Stimulated activated CD8-positive, alpha-beta memory T cell treated with anti-CD3 and anti-CD28 coated beads, Interleukin-2, amount 100 ng/mL, for 1 hour (primary cell): ENCODE measurements at places on chromosomes 5 and 9.

- no peak for DNase-seq
Measured at GRCh38 chr5:17411436-17412402, 86.3 kb upstream of the TAF11L2 start.

DNA sequence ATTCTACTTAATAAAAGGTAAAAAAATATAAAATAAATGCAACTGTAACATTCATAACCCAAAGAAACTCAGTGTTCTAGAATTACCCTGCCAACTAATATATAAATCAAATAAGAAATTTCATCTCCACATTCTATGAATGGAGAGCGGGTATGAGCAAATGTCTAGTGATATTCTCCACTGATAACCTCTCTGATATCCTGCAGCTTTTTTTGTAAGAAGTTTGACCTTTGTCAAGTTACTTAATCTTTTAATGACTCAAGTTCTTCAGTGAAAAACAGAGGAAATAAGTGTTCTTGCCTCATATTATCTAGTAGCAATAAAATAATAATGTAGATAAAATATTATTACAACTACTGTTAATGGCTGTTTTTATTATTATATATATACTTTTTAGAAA lies 1275.6 kb upstream of the CDH9 start:
- DNase-seq, result no peak

GRCh38 chr5:14267991-14268708 lies 125.0 kb downstream of the TRIO start:
- no peak for DNase-seq

GRCh38 chr5:141864371-141865370 lies 13.5 kb downstream of the PCDH1 start:
- DNase-seq, result no peak

DNA sequence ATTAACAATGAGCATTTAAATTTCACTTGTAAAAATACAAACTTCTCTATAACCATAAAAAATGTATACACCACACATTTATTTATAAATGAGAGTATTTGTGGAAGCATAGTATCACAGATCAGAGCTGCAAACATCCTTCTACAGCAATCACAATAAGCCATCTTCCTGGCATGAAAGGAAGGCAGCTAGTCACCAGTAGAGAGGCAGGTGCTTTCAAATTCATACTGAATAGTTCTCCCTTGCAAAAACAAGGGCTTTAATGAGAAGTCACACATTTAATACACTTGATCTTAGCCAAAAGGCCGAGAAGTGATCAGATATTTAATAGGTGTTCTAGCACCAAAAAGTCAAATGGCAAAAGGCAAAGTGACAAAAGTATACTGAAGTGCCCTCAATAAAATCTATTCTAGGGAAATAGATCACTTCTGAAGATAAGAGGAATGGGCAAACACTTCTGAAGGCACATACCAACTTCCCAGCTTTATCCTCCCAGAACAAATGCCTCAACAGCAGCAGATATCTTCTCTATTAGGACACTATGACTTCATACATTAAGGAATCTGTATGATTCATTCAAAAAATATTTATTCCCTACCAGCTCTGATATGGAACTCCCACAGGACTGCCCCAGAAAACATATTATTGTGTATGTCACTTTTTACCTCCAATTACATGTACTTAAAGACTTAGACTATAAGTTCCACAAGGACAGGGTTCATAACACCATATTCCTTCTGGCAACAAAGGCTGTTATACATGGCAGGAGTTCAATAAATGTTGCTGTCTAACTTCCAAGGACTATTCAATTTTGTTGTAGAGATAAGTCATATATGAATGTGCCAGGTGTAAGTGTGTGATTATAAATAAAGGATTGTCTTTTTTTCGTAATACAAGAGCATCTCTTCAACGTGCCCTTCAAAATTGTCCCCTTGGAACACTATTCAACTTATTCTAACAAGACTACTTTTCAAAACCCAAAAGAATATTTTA lies 31.7 kb downstream of the MAPKAP1 start:
- DNase-seq, result no peak

DNA sequence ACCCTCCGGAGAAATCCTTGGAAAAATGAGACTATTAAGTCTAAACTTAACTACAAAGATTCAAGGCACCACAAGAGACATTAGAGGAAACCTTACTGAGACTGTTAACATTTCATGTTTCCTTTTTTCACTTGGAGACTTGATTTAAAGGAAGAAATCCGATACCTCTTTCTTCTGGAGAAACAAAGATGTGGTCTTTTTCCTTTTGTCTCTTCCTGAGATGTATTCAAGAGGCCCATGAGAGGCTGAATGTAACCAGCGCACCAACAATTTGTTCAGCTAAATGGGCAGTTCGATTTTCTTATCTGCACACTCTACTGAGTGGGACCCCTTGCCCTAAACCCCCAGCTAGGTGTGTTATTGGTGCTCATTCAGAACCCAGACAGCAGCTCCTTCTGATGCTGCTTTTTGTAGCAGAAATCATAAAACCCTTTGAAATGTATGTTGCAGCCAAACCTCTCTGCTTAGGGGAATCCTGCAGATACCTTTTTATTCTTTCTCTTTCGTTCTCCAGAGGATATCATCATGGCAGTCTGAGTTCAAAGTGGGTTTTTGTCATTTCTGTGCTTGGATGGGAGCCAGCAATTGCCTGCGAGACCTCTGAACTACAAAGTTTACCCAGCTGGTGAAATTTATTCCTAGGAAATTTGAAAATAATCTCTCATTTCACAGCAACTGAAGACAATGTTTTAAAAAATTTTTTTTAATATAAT lies 41.9 kb upstream of the ACTBL2 start:
- no peak for DNase-seq

DNA sequence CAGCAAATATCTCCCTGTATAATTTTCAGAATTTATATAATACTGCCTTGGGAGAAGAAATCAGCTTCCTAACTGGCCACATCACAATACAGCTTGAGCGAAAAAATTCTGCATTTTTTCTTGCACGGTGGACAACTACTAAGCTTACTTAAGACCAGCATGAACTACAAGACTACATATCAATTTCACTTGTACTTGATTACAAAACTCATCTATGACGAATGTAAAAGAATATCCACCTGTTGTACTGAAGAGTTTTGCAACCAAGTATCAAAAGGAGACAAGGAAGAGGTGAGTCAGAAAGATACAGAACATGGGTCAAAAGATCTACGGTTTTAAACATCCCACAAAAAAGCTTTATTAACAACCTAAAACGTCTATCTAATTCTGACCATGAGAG lies 279.4 kb downstream of the BNC2 start:
- DNase-seq, result no peak

GRCh38 chr5:140341591-140341990 lies 4.8 kb downstream of the HBEGF start:
- no peak for DNase-seq

DNA sequence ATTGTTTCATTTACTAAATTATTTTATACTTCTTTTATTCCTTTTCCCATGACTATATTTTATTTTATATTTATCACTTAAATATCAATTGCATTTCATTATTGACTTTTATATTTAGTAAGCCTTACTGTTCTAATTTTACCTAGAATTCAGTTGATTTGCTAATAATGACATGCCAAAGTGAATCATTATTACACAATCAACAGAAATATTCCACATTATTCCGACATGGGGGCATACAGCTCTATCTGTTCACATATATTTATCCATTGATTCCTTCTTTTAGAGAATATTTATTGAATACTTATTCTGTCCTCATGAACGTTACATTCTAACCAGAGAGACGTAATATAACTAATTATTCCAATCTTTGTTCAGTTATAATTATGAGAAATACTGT lies 221.8 kb downstream of the DOCK8 start:
- DNase-seq, result no peak

- no peak for DNase-seq
Measured at GRCh38 chr5:177437623-177438022, 9.0 kb upstream of the PRR7 start.

DNA sequence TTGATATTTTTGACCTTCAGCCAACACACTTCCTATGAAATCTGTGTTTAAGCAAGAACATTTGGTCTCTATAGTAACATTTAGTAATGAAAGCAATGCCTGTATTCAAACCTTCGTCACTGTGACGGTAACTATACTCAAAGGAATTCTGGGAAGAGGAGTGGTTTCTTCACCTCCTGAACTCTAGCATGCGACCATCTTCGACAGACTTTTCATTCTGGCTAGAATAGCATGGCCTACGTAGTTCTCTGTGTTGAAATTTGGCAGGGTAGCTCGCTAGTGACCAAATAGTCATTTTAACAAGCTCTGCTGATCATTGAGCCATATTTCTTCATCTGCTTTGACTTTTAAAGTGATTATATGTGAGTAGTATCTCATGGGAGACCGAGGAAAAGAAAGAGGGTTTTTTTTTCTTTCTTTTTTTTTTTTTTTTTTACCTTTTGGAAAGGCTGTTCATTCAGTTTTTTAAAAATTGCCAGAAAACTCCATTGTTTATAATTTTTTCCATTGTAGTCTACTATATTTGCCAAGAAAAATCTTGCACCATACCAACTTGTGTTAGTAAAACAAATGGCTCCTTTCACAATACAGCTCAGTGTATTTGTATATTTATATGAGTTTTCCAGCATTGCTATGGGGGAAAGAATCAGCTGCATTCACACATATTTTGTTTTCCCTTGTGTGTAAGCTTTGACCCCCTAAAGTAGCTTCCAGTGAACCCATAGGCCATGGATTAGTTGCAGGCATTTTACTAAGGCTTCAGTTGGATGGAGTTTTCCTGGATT lies 166.8 kb downstream of the NNT start:
- DNase-seq, result no peak

- DNase-seq, result no peak
Measured at GRCh38 chr9:90966031-90966290, 164.3 kb downstream of the SYK start.

DNA sequence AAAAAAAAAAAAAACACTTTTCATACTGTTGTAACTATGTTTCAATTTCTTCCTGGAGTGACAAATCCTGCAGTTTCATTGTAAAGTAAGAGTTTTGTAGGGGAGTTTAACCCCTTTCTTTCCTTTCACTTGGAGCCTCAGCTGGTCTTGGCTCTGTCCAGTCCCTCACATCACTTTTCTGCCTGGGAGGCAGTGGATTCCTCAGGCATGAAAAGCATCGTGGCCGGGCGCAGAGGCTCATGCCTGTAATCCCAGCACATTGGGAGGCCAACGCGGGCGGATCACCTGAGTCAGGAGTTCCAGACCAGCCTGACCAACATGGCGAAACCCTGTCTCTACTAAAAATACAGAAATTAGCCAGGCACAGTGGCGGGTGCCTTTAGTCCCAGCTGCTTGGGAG lies 45.6 kb upstream of the MYO10 start:
- DNase-seq, result no peak

DNA sequence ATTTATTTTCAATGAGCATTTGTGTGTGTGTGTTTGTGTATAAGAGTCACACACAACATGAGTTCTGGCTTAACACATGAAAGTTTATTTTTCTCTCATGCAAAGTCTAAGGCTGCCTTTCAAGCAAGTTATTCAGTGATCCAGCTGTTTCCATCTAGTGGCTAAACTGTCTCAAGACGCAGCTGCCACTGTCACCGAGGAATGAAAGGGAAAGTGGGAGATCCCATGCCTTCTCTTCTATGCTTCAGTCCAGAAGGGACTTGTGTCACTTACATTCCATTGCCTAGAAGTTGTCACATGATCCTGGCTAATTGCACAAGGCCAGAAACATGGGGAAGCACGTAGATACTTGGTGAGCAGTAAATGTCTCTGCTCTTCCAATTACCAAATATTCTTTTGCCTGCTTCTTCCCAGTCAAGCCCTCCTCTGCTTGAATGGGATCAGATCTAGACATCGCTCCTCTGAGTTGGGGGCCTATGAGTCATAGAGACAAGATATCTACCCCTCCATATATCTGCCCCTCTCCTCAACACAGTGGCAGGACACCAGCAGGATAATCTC lies 30.4 kb upstream of the SLIT3 start:
- DNase-seq, result no peak

GRCh38 chr9:95517559-95518425 lies 1.0 kb upstream of the PTCH1 start:
- no peak for DNase-seq

GRCh38 chr5:131218392-131218791 lies 45.5 kb upstream of the CDC42SE2 start:
- no peak for DNase-seq

- DNase-seq, result no peak
Measured at GRCh38 chr9:129240581-129241211, 62.6 kb upstream of the IER5L start.

DNA sequence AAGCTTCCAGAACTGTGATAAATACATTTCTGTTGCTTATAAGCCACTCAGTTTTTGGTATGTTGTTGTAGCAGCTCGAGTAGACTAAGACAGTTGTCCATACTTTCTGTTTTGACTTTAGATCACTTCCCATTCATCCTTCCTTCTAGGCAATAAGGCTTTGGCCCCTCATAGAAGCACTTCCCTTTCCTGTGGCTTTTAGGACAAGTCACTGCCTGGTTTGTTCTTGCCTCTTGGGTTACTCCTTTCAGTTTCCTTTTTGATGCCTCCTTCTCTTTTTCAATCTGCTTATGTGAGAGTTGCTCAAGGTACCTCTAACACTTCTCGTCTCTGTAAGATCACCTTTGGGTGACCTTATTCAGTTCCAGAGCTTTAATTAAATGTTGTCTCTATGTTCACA lies 72.4 kb upstream of the NTRK2 start:
- no peak for DNase-seq

GRCh38 chr5:115599502-115599901 lies 2.8 kb downstream of the TICAM2 start:
- DNase-seq, result no peak

DNA sequence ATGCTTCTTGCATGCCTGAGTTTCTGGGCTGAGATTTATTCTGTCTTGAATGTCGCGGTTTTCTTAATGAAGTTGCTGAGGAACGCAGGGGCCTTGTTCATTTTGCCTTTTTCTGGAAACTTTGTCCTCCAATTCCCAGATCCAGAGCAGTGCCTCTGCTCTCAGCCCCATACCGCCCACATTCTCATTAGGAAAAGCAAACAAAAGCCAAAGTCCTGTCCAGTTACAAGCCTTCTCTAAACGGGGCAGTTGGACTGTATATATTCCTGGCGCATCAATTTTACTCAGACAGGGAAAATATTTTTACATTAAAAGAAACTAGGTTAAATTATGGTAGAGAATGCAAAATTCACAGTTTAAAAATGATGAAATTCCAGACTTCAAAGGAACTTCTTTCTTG lies 1.2 kb upstream of the PSAT1 start:
- DNase-seq, result no peak

- no peak for DNase-seq
Measured at GRCh38 chr9:85743275-85744128, 1.7 kb upstream of the AGTPBP1 start.

GRCh38 chr9:96020792-96021550 lies 145.5 kb downstream of the ERCC6L2 start:
- peak; percentile 19 for DNase-seq

DNA sequence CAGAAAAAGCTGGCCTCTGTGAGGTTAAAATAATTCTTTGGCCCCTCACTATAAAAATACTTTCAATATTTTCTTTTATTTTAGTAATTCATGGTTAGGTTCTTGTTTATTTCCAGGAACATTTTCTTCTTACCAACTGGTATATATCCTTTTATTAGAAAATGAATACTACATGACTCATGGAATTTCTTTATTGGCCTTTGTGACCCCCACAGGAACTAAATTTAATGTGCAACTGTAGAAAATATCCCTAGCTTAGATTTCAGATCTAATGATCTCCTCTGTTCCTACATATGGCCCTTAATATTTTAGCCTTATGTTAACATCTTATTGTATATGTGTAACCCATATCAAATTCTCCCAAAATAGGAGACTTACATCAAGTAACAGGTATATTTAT lies 429.9 kb downstream of the NR2F1-AS1 start:
- no peak for DNase-seq
